ENCODE measurements at places on chromosomes 6 and 20.
A peak's percentile ranks its signal among the peaks of the same experiment; 100 is the strongest.

DNA sequence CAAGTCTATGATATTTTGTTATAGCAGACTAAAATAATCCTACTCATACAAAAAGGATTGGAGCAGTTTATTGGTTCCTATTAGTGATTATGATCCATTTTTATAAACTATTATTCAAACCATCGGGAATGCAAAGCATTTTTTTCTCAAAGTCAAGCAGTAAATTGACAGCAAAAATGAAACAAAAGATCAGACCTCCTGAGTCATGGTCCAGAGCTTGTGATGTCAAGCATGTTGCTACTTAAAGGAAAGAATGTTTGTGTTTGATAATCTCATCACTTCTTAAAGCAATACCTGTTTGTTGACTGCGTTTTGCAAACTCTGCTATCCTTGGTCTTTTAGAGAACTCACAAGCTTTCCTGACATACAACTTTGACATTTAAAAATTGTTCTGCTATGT, 204.4 kb downstream of the SAMD5 start:
- DNase-seq, result no peak

DNA sequence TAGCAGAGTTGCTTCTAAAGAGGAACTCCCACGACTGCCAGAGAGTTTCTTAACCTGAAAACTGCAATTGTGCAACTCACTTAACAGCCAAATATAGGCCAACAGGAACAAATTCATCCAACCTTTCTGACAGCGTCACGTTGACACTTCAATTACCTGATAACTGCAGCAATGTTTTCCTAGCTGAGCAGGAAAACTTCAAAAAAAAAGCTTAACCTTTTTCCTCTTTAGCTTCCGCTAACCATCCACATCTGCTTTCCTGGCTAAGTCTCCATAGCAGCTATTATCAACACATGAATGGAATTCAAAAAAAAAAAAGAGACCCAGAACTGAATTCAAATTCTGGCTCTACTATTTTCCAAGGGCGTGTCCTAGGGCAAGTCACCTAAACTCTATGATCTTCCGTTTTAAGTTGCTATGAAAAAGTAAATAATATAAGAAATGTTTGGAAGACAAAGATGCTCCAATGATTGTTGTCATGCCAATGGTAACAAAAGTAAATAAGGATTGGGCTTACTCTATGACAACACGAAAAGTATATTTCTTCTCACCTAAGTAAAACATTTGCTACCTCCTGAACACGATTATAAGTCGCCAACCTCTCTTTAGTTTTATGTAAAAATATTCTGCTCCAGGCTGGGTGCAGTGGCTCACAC, 524.6 kb upstream of the JARID2 start:
- peak; percentile 53 for DNase-seq

GRCh38 chr6:56268266-56268665, 20.9 kb upstream of the COL21A1 start:
- DNase-seq, result no peak

- peak; percentile 74 for DNase-seq
These were observed 44.9 kb upstream of the ID1 start for GRCh38 chr20:31560094-31560745.

- DNase-seq, result no peak
These were observed 2.2 kb upstream of the E2F3 start for GRCh38 chr6:20399518-20399917.

DNA sequence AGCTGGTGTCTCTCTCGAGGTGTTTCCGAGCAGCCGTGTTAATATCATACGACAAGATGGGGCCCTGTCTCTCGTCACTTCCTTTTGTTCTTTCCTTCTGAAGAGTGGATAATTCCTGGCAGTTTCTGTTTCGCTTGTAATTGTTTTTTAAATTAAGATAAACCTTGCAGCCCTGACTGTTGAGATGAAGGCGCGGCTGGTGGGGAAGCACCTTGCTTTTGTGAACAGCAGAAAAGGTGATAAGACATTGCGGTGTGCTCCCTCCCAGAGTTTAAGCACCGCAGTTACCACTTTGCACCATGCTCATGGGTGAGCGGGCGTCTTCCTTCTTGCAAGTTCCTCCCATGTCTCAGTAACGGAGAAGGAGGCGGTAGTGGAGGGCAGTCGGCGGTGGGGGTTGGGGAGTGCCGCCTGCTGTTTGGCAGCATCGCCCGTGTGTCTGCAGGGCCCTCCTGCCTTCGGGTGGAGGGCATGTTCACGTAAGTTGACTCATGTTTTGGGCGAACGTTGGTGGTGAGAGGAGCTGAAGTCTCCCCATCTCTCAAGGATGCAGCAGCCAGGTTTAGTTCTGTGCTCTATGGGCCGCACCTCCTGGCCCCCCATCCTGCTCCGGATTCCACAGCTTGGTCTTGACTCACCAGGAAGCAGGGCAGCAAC, 345.9 kb downstream of the TAF4 start:
- DNase-seq, result no peak

- DNase-seq, result no peak
These were observed 139.8 kb upstream of the HMGN3 start for GRCh38 chr6:79374308-79374707.

GRCh38 chr6:159494586-159494972, 198.5 kb downstream of the SOD2 start:
- no peak for DNase-seq

Measured in head of caudate nucleus (tissue), 42 donors.